K562 (cell line): ENCODE measurements at places on chromosomes 16 and 17.

- no peaks in the 10 kb centered on the region for H3K27me3 ChIP-seq
- DNase-seq: peak; percentile 63
Measured at GRCh38 chr16:75011634-75012307, 12.9 kb downstream of the ZNRF1 start.

DNA sequence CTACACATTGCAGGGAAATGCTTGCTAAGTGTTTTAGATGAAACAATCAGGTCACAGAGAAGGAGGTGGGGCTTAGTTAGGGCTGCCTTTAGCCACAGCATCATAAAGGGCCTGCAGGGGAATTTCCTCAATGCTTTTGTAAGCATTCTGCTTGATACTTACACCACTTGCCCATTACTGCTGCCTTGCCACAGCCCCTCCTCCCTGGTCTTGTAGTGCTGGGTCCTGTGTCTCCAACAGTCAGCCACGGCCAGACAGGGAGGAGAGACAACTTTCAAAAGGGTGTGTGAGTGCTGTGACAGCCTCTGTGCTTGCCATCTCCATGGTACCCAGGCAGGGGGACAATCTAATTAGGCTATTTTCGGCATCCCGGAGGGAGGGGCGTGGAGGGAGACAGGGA is 111.2 kb downstream of the SHISA9 start:
- no peak overlapping the region for H3K27ac ChIP-seq
- H3K27me3 ChIP-seq: peaks cover 10% of the 10 kb centered on the region
- no peak for DNase-seq

DNA sequence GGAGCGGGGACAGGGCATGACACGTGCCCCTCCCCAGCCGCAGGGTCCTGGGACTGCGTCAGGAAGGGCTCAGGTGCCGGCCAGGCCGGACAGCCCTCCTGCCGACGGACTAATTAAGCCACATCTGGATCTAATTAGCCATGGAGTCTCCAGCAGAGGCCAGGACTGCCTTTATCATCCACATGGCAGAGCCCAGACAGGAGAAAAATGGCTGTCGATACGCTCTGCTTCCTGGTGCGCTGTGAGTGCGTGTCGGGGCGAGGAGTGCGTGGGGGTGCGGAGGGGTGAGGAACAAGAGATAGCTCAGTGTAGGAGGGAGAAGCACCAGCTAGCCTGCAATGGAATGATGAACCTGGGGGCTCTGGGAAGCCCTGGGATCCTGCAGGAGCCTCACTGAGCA is 218.8 kb downstream of the IRF8 start:
- DNase-seq: no peak
- no peaks in the 10 kb centered on the region for H3K36me3 ChIP-seq
- no peak overlapping the region for H3K27ac ChIP-seq

DNA sequence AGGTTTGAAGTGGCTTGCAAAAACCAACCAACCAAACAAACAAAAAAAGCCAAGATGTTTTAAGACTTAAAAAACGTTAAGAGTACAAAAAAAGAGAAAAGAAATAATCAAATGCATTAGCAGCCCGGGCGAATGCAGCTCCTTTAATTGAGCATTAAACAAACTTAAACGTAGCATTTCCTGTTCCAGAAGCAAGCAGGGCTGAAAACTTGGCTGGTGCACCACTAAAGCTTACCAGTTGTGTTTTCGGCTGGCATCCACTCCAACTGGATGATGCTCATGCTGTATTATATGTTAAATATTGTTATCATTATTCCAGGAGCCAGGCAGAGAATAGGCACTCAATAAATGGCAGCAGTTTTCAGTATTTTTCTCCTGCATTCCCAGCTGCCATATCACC is 45.1 kb downstream of the IRX6 start:
- H3K27ac ChIP-seq: no peak overlapping the region
- no peak for DNase-seq
- H3K27me3 ChIP-seq: peaks cover 7% of the 10 kb centered on the region

GRCh38 chr17:38572669-38573365 is 32.9 kb downstream of the SRCIN1 start:
- peaks cover 21% of the 10 kb centered on the region for H3K4me1 ChIP-seq
- H3K4me3 ChIP-seq: no peak overlapping the region
- DNase-seq: peak; percentile 75
- no peaks in the 10 kb centered on the region for H3K36me3 ChIP-seq
- H3K27ac ChIP-seq: no peak overlapping the region
- H3K27me3 ChIP-seq: peaks cover 87% of the 10 kb centered on the region

DNA sequence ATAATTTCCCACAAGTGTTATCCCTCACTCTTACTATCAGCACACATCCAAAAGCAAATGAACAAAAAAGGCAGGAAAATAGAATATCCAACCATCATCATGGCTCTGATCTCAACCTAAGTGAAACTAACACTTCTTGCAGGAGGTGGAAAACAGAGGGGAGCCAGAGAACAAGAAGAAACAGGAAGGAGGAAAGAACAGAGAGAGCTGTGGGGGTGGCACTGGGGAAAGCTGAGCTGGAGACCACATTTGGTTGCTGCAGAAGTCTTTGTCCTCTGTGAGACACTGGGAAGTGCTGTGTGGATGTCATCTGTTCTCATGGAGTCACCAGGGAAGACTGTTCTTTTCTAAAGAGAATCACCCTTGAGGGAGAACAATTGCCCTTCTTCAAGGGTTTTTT is 34.7 kb downstream of the GRB7 start:
- no peak for DNase-seq
- no peak overlapping the region for H3K27ac ChIP-seq
- H3K27me3 ChIP-seq: peaks cover 29% of the 10 kb centered on the region
- no peaks in the 10 kb centered on the region for H3K36me3 ChIP-seq
